ENCODE measurements at places on chromosomes 12 and 14. TPM values are rescaled to one million over a fixed set of nuclear protein-coding genes. Genes with fewer than 3 reads are reported as not detected.
A peak's percentile ranks its signal among the peaks of the same experiment; 100 is the strongest.

NRXN3 gene
- total RNA-seq, result 0.51 TPM

SMIM41 gene
- 2.0 TPM for total RNA-seq

DDX54 gene
- 25.9 TPM for total RNA-seq

APOLD1 gene
- total RNA-seq, result 1.5 TPM

CSAD gene
- 10.1 TPM for total RNA-seq

TMTC2 gene
- total RNA-seq, result 9.0 TPM

LTB4R gene
- 1.0 TPM for total RNA-seq

DNAI7 gene
- 0.17 TPM for total RNA-seq

FAM90A1 gene
- total RNA-seq, result 0.33 TPM

DNA sequence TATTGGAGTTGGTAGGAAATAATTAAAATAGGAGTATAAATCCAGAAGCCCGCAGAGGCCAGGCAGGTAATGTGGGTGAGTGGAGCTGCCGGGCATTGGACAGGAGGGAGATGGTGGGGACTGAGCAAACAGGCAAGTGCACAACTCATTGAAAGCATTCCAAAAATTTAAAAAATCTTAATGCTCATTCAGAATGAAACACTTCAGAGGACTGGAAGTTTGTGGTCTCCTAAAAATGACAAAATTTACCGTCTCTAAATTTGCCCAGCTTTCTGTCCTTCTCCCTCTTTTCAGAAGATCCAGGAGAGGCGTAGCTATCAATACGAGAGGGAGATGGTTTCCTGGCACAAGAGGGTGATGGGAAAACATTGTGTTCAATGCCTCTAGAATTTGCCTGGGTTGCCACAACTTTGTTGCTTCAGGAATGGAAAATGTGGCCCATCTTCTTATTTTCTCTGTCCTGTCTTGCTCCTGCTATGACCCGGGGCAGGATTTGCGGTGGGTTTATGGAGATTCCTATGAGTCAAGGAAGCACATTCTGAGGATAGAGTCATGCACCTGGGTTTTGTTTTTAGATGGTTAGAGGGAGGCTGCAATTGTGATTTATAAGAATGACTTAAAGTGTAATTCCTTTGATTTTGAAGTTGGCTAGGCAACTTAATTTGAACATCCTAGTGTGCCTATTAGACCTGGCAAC lies 72.2 kb downstream of the BORCS5 start:
- no peak overlapping the region for H3K4me3 ChIP-seq
- no peaks in the 10 kb centered on the region for H3K27me3 ChIP-seq
- no peak overlapping the region for H3K27ac ChIP-seq
- H3K4me1 ChIP-seq, result peaks cover 17% of the 10 kb centered on the region

GRCh38 chr12:39946361-39947280 lies 159.3 kb downstream of the SLC2A13 start:
- H3K36me3 ChIP-seq, result no peaks in the 10 kb centered on the region
- H3K4me1 ChIP-seq, result no peaks in the 10 kb centered on the region
- H3K4me3 ChIP-seq, result no peak overlapping the region
- H3K27me3 ChIP-seq, result no peaks in the 10 kb centered on the region
- no peak for DNase-seq

DNA sequence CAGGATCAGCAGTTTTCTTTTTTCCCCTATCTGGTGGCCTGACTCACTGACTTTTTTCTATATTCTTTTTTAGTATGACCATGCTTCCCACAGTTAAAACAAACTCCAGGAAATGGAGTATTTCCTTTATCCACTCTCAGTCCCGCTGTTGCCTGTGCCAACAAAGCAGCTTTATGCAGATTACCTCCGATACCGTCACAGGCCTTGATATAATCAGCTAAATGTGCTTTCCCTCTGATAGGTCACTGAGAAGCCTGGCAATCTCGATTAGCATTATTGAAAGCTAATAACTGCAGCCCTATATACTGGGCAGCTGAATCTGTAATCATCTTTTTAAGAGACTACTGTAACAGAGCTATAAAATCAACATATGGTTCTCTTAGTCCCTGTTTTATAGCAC lies 243.6 kb downstream of the KIF21A start:
- no peak overlapping the region for H3K27ac ChIP-seq
- H3K4me3 ChIP-seq, result no peak overlapping the region
- DNase-seq, result peak; percentile 56
- no peaks in the 10 kb centered on the region for H3K36me3 ChIP-seq

- H3K27me3 ChIP-seq, result no peaks in the 10 kb centered on the region
- no peak overlapping the region for H3K4me3 ChIP-seq
- DNase-seq, result peak; percentile 25
- no peaks in the 10 kb centered on the region for H3K4me1 ChIP-seq
- no peaks in the 10 kb centered on the region for H3K36me3 ChIP-seq
- H3K27ac ChIP-seq, result no peak overlapping the region
Measured at GRCh38 chr14:91237219-91237618, 7.3 kb downstream of the GPR68 start.

DNA sequence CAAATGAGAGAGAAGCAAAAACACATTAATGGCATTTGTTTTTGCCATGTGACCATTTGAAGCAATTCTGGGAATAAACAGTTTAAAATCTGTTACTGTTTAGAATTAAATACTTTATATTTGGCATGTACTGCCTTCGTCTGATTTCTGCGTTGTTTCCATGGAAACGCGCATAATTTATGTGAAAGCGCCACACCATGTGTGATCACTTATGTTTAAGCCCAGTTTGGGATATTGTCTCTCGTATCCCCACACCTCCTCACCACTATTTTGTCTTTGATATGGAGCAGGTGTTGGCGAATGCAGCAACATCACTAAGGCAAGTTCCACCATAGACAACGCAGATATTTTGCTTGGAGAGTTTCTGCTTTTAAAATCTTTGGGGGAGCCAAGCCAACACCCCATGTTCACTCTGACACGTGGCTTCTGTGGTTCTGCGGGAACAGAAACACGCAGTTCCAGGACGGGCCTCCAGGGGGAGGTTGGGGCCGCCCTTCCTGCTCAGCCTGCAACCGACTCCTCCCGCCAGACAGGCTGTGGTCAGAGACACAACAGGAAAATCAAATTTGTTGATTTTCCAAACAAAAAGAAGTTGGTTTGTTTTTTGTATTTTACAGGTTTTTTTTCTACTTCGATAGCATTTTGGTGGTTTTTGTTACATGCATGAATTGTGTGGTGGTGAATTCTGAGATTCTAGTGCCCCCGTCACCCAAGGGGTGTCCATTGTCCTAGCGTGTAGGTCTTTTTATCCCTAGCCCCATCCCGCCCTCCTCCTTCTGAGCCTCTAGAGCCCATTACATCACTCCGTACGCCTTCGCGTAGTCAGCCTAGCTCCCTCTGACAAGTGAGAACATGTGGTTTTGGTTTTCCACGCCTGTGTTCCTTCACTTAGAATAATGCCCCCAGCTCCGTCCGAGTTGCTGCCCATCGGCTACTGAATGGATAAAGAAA lies 101.9 kb upstream of the SFSWAP start:
- H3K36me3 ChIP-seq, result no peaks in the 10 kb centered on the region
- H3K4me3 ChIP-seq, result no peak overlapping the region
- H3K27ac ChIP-seq, result no peak overlapping the region
- H3K27me3 ChIP-seq, result no peaks in the 10 kb centered on the region

- H3K4me1 ChIP-seq, result peaks cover 11% of the 10 kb centered on the region
- no peak overlapping the region for H3K27ac ChIP-seq
- no peaks in the 10 kb centered on the region for H3K36me3 ChIP-seq
- peak; percentile 69 for DNase-seq
Measured at GRCh38 chr12:94615260-94616181, 34.8 kb downstream of the TMCC3 start.

- H3K27me3 ChIP-seq, result no peaks in the 10 kb centered on the region
- no peak overlapping the region for H3K4me3 ChIP-seq
- no peaks in the 10 kb centered on the region for H3K36me3 ChIP-seq
- no peak overlapping the region for H3K27ac ChIP-seq
- no peaks in the 10 kb centered on the region for H3K4me1 ChIP-seq
Measured at GRCh38 chr12:2673966-2674810, 120.6 kb upstream of the FKBP4 start.

GRCh38 chr12:29238822-29239291 lies 89.8 kb downstream of the FAR2 start:
- no peak for DNase-seq
- no peak overlapping the region for H3K27ac ChIP-seq
- no peaks in the 10 kb centered on the region for H3K27me3 ChIP-seq

- no peak overlapping the region for H3K4me3 ChIP-seq
- H3K27ac ChIP-seq, result no peak overlapping the region
- H3K36me3 ChIP-seq, result no peaks in the 10 kb centered on the region
- no peaks in the 10 kb centered on the region for H3K27me3 ChIP-seq
Measured at GRCh38 chr14:101716956-101717662, 44.4 kb upstream of the PPP2R5C start.

DNA sequence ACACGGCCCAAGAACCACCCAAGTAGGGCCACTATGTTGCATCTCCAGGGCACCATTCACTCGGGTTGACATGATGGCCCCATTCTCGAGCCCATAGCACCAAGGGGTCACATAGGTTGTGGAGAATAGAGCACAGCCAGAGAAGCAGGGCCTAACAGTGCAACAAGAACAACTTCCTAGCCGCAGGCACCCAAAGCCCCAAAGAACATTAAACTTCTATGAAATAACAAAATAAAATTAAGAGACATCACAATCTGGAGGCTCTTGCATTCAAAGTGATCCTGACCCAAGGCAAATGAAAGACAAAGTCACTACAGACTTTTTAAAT lies 1.9 kb downstream of the KRT4 start:
- no peak for DNase-seq
- H3K4me1 ChIP-seq, result no peaks in the 10 kb centered on the region
- H3K36me3 ChIP-seq, result no peaks in the 10 kb centered on the region
- no peak overlapping the region for H3K27ac ChIP-seq

DNA sequence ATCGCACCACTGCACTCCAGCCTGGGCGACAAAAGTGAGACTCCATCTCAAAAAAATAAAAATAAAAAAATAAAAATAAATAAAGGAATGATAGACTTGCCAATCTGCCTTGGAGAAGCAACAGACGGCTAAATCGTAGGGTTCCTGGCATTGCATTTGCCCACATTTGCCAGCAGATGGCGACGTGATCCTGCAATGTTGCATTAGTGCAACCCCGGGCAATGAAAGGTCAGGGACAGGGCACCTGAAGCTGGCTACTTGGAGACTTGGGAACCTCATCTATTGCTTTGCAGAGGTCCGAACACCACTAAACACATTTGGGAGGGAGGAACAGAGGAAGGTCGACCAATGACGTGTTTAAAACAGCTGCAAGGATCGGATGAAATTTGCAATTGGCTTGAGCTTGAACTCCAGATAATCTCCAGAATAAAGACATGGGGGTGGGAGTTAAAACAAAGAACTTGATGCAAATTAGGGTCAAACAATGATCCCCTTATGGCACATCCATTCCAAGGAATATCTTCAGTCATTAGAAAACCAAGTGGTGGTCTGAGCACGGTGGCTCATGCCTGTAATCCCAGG lies 34.6 kb downstream of the SPRING1 start:
- H3K27me3 ChIP-seq, result no peaks in the 10 kb centered on the region
- no peak overlapping the region for H3K4me3 ChIP-seq
- no peaks in the 10 kb centered on the region for H3K4me1 ChIP-seq
- H3K36me3 ChIP-seq, result no peaks in the 10 kb centered on the region
- DNase-seq, result peak; percentile 64

GRCh38 chr12:122423258-122424165 lies 1.0 kb upstream of the CLIP1 start:
- no peaks in the 10 kb centered on the region for H3K27me3 ChIP-seq
- DNase-seq, result peak; percentile 44
- peaks cover 9% of the 10 kb centered on the region for H3K4me1 ChIP-seq
- peak overlapping the region; percentile 79 for H3K27ac ChIP-seq
- H3K4me3 ChIP-seq, result peak overlapping the region; percentile 66

DNA sequence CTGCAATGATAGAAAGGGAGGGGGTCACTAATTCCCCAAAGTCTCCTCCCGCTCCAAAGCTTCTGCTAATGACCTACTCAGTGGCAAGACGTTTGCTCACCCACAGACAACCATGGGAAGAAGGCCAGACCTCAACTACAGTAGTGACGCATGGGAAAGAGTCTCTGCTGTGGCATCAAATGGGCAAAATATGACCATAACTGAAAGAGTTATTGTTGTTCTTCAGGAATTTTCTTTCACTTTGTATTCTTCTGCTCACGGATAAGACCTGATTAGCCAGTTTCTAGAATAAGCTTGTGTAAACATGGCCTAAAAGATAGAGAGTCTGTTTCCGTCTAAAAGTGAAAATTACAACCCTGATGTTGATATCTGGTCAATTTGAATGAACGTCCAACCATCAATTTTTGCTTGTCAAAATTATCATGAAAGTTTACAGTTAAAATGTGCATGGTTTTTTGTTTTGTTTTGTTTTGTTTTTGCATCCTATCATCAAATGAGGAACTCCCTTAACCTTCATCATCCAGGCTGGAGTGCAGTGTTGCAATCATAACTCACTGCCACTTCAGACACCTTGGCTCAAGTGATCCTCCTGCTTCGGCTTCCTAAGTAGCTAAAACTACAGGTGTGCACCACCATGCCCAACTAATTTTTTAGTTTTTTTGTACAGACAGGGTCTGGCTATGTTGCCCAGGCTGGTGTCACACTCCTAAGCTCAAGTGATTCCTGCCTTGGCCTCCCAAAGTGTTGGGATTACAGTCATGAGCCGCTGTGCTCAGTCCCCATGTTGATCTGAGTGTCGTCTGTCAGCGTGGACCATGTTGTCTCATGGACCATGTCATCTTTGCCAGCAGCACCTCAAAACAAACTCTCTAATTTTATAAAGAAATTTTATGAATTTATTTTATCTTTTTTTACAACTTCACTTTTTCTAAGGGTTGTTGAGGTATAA lies 7.0 kb downstream of the KRT6B start:
- H3K4me3 ChIP-seq, result no peak overlapping the region
- no peak overlapping the region for H3K27ac ChIP-seq
- no peaks in the 10 kb centered on the region for H3K4me1 ChIP-seq
- no peaks in the 10 kb centered on the region for H3K36me3 ChIP-seq

GRCh38 chr14:88746052-88746451 lies 46.7 kb downstream of the EML5 start:
- no peaks in the 10 kb centered on the region for H3K36me3 ChIP-seq
- H3K4me3 ChIP-seq, result no peak overlapping the region
- no peaks in the 10 kb centered on the region for H3K4me1 ChIP-seq
- peak; percentile 20 for DNase-seq

- no peak overlapping the region for H3K4me3 ChIP-seq
- H3K4me1 ChIP-seq, result peaks cover 12% of the 10 kb centered on the region
- peaks cover 8% of the 10 kb centered on the region for H3K36me3 ChIP-seq
- DNase-seq, result peak; percentile 93
Measured at GRCh38 chr14:72736308-72736707, 157.6 kb downstream of the DPF3 start.

Measured in fibroblast of lung (primary cell).